ENCODE measurements at places on chromosomes 3 and 15. TPM values are rescaled to one million over a fixed set of nuclear protein-coding genes. Genes with fewer than 3 reads are reported as not detected.

GRCh38 chr3:150826466-150827282 lies 63.7 kb upstream of the SIAH2 start:
- no peak overlapping the region for H3K4me3 ChIP-seq

The KNG1 gene
- total RNA-seq: 0.14 TPM

- no peak for DNase-seq
- no peaks in the 10 kb centered on the region for H3K27me3 ChIP-seq
- no peaks in the 10 kb centered on the region for H3K4me1 ChIP-seq
- no peak overlapping the region for H3K4me3 ChIP-seq
- peaks cover 5% of the 10 kb centered on the region for H3K36me3 ChIP-seq
Measured at GRCh38 chr3:119974656-119975055, 119.6 kb downstream of the GSK3B start.

DNA sequence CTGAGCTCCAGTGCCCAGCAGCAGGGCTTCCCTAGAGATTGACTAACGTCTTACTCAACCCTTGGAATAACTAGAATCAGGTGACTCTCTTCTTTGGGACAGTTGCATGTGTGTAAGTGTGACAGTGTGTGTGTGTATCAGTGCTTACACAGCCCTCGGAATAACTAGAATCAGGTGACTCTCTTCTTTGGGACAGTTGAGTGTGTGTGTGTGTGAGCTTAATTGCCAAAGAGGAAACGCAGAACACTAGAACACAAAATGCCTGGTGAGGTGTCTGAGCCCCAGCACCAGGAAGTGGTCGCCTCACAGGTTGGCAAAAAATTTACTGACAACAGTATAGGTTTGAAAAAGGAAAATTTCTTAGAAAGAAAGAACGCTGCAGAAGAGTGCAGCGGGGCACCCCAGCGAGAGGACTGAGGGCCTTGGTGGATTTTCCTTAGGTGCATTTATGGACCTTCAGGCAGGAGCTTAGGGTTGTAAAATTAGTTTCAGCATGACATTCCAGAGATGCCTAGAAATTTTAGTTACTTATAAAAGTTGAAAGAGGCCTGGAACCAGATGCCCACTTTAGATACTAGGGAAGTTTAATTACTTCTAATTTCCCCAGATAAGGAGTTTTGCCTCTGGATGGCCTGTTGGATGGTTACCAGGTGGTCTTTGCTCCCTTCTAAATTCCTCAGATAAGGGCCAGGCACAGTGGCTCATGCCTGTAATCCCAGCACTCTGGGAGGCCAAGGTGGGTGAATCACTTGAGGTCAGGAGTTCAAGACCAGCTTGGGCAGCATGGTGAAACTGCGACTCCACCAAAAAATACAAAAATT lies 3.7 kb upstream of the WDR82 start:
- peaks cover 48% of the 10 kb centered on the region for H3K4me1 ChIP-seq
- no peaks in the 10 kb centered on the region for H3K36me3 ChIP-seq
- peak; percentile 52 for DNase-seq
- H3K27ac ChIP-seq: peak overlapping the region; percentile 93

Data from thymus (tissue), 14 donors.